Stimulated activated CD4-positive, alpha-beta T cell treated with anti-CD3 and anti-CD28 coated beads, TNF-alpha, amount 100 ng/mL, for 24 hours (primary cell): ENCODE measurements at places on chromosomes 3 and 15.

DNA sequence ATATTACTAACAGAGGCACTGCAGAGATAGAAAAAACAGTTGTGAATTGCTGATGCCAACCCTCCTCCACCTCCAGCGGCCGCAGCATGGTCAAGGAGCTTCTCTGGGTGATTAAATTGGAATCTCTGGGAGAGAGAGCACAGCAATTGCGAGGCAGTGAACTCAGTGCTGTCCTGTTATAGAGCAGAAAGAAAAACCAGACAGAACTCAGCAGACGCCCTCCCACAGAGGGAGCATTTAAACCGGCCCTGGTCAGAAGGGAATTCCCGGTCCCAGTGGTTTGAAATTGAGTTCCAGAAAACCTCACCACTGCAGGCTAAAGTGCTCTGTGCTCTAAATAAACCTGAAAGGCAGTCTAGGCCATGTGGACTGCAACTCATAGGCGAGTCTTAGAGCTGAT lies 175.4 kb downstream of the SQOR start:
- DNase-seq, result no peak

GRCh38 chr3:153961494-153961893 lies 159.7 kb upstream of the ARHGEF26 start:
- DNase-seq, result no peak

DNA sequence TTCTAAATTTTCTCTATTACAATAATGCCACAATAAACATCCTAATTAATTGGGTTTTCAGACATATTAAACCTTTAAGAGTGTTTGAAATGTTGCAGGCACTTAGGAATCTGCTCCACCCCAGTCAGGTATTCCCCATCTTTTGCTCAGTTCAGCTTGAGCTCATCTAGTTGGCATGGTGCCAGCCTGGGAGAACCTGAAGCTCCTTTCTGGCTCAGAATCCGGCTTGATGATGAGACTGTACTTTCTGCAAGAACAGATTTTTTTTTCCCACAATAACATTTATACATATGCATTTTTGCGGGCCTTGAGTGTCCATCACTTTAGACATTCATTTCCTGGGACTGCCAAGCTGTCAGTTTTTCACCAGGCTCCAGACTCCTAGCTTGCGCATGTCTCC lies 7.7 kb upstream of the OXSR1 start:
- DNase-seq, result no peak

GRCh38 chr15:63264688-63265293 lies 12.6 kb upstream of the APH1B start:
- no peak for DNase-seq

DNA sequence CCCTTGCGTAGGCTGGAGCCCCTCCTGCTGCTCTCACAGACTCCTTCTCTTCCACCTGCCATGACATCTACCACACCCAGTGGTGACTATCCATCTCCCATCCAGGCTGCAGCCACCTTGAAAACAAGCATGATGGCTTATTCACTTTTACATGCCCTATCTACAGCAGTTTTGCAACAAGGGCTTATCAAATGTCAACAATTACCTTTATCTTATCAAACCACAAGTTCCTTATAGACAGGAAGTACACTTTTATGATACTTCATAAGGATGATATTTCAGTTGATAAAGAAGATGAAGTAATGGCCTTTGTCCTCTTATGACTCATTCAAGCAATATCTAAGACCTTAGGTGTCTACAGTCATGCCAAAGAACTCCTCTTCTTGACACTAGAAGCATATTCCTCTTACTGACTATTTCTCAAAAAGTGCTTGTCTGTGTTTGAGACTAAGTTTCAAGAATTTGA lies 125.3 kb upstream of the SPRED1 start:
- no peak for DNase-seq

- DNase-seq, result no peak
These were observed 31.0 kb upstream of the ATOSA start for GRCh38 chr15:52710050-52710707.

DNA sequence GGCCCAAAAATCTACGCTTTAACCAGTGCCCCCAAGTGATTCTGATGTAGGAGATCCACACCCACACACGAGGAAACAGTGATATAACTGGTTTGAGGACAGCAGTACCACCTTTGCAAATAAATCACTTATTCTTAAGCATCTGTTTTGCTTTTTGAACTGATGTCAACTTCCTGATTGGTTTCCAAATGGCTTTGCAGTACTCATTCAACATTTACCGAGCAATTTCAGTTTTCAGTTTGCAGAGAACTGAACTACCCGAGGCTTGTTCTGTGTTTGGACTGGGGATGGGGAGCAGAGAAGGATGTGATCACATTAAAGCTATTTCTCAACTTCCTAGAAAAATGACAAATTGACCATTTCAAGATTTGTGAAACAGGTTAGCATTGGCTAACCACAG lies 1.1 kb upstream of the GYG1 start:
- DNase-seq, result no peak

DNA sequence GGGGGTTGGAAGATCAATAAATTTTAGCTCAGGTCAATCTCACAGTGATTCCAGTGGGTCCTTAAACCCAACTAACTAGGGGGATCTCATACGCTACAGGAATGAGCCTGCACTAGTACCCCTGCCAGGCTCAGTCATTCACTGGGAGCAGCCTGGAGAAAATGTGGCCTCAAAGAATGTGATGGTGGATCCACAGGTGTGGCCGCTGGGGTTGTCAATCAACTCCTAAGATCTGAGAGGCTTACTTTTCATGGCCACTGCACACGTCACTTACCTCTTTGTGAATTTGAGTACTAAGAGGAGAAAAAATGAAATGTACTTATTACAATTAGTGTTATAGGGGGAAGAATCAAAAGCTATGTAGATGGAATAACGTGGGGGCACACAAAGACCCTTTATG lies 17.5 kb upstream of the FNDC3B start:
- no peak for DNase-seq

- DNase-seq, result no peak
These were observed 95.4 kb upstream of the CCDC80 start for GRCh38 chr3:112736386-112736785.

- DNase-seq, result no peak
These were observed 1.3 kb upstream of the ZIC4 start for GRCh38 chr3:147407498-147408187.

- no peak for DNase-seq
These were observed 4.0 kb upstream of the ADPGK start for GRCh38 chr15:72787526-72787925.

- no peak for DNase-seq
These were observed 132.2 kb downstream of the GREM1 start for GRCh38 chr15:32849769-32850668.

- no peak for DNase-seq
These were observed 31.8 kb downstream of the SLC7A14 start for GRCh38 chr3:170553788-170554757.

GRCh38 chr15:53576841-53577240 lies 182.6 kb downstream of the WDR72 start:
- DNase-seq, result no peak

DNA sequence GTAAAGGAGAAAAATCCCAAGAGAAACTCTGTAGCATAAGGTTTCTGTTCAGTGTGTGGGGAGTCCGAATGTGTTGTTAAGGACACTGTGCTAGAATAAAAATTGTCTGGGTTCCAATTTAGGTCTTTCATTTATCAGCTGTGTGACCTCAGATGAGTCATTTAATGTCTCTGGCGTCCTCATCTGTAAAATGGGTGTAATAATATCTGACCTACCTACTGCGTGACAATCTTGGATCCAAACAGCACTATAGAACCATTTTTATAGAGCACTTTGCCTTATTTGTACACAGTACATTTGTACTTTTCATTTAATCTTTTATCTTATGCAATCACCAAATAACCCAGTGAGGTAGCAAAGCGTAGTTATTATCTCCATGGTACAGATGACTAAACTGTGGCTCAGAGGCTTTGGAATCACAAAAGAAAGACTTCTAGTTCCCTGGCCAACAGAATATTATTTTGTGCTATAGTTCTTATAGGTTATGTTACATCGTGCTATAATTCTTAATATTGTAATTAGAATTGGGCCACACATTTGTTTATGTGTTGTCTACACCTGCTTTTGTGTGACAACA lies 46.6 kb upstream of the TNIK start:
- no peak for DNase-seq

DNA sequence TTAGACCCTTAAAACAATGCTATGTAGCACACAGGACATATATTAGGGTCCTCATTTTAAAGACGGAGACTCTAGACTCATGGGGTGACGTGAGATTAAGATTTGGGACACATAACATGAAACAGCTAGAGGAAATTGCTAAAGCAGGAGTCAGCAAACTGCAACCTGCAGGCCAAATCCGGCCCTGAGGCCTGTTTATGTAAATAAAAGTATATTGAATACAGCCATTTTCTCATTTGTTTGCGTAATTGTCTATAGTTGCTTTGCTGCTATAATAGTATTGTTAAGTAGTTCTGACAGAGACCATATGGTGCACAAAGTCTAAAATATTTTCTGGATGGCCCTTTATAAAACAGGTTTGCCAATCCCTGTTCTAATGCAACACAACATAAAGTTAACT lies 115.5 kb downstream of the TMCO5A start:
- no peak for DNase-seq

- DNase-seq, result no peak
These were observed 278.8 kb downstream of the FOXP1 start for GRCh38 chr3:71304684-71305083.

GRCh38 chr15:77446840-77447390 lies 26.2 kb downstream of the HMG20A start:
- no peak for DNase-seq

GRCh38 chr15:35150361-35150760 lies 65.3 kb upstream of the NANOGP8 start:
- no peak for DNase-seq

DNA sequence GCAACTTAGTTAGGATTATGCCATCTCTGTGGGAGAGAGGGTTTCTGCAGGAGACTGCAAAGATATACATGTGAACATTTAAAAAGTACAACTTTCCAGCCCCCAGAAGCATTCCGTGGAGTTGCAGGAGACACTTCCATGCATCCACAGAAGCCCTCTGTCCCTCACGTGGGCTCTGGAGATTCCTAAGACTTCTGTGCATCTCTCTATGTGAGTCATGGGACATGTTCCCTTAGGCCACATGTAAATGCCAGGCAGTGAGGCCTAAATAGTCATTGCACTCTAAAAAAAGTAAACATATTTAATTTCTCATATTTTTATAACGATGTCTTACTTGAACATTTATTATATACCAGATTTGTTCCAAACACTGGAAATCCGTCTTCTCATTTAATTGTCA lies 126.5 kb upstream of the ROPN1 start:
- no peak for DNase-seq

GRCh38 chr15:77380033-77380432 lies 39.9 kb downstream of the PEAK1 start:
- DNase-seq, result no peak

DNA sequence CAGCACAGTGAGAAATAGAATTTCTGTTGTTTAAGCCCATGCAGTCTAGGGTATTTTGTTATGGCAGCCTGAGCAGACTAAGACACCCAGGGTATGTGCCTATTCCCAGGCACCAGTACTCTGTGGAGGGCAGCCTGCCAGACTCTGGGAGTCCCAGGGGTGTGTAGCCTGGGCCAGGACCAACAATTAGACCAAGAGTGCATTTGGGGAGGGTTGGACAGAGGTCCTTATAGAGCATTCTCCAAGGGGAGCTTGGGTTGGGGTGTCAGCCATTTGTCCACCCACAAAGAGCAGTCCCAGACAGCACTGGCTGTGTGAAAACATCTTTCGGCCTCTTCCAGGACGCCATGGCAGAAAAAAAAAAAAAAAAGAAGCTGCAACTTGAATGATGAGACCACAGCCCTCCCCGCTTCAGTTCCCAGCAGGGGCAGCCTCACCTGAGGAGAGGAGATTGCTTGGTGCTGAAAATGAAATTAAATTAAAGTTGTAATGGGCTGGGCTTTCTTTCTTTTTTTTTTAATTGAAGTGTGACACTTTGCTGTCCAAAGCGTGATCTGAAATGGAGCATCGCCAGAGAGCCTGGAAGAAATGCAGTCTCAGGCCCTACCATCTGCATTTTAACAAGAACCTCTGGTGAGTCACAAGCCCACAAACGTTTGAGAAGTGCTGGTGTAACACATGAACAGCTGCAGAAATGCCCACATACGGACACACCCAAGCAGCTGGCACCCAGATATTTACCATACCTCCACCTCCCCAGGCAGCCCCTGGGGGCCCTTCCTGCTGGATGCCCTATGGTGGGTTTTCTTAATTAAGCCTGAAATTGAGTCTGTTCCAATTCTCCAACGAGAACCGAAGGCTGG lies 21.3 kb upstream of the CAV3 start:
- no peak for DNase-seq

GRCh38 chr3:154602241-154602640 lies 172.3 kb upstream of the GPR149 start:
- no peak for DNase-seq

- DNase-seq, result no peak
These were observed 160.5 kb downstream of the THSD4 start for GRCh38 chr15:71275566-71276335.
